ENCODE measurements at places on chromosomes 1 and 21. TPM values are rescaled to one million over a fixed set of nuclear protein-coding genes. Genes with fewer than 3 reads are reported as not detected.

GRCh38 chr21:35923971-35924370 is 136.4 kb downstream of the SETD4 start:
- no peak overlapping the region for H3K4me3 ChIP-seq
- no peaks in the 10 kb centered on the region for H3K27me3 ChIP-seq
- H3K27ac ChIP-seq: no peak overlapping the region
- peaks cover 10% of the 10 kb centered on the region for H3K4me1 ChIP-seq
- no peak for DNase-seq

DNA sequence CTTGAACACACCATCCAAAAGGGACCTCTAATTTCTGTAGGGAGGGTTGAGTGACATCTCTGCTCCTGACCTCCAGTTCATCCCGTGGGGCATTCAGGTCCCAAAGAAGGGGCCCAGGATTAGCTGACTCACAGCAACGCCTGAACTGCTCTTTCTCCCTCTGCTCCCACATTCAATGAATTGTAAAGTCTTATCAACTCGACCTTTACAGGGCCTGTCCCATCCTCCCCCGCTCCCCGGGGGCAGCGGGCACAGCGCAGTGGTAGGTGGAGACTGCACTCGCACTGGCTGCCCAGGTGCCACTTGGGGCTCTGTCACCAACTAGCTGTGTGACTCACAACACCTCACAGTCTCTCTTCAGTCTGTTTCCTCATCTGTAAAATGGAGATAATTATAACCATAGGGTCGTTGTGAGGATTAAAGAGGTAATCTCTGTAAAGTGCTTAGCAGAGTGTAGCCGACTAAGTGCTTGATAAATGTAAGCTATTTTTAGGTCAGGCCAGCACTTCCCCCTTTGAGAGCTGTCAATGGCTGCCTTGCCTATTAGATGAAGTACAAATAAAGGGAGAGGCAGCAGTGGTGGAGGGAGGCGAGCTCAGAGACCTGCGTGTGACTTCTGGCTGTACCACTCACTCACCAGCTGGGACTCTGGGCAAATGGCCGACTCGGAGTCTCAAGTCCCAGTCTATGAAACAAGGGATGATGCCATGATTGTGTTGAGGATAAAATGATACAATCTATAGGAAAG is 637 bp upstream of the MYBPHL start:
- no peak overlapping the region for H3K27ac ChIP-seq
- H3K36me3 ChIP-seq: peaks cover 13% of the 10 kb centered on the region
- no peak overlapping the region for H3K4me3 ChIP-seq
- peaks cover 7% of the 10 kb centered on the region for H3K4me1 ChIP-seq
- H3K27me3 ChIP-seq: no peaks in the 10 kb centered on the region

DNA sequence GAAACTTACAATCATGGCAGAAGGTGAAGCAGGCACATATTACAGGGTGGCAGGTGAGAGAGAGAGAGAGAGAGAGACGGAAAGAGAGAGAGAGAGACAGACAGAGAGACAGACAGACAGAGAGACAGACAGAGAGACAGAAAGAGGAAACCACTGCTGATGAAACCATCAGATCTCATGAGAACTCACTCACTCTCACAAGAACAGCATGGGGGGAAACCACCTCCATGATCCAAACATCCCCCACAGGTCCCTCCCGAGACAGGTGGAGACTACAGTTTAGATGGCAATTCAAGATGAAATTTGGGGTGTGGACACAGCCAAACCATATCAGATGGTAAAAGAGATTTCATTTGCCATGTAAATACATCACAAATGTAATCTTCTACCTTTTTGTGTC is 708.1 kb downstream of the MRPL39 start:
- no peaks in the 10 kb centered on the region for H3K36me3 ChIP-seq
- no peaks in the 10 kb centered on the region for H3K4me1 ChIP-seq
- no peak for DNase-seq
- H3K4me3 ChIP-seq: no peak overlapping the region
- H3K27me3 ChIP-seq: no peaks in the 10 kb centered on the region

GRCh38 chr1:223142795-223143536 is at the start of gene TLR5:
TSS of gene TLR5 (minus strand) at chr1:223143248. CDS start at chr1:223113031, 30,217 bp downstream.
- H3K36me3 ChIP-seq: peaks cover 3% of the 10 kb centered on the region
- peaks cover 5% of the 10 kb centered on the region for H3K4me1 ChIP-seq
- peak; percentile 87 for DNase-seq
- H3K27me3 ChIP-seq: peaks cover 36% of the 10 kb centered on the region
- H3K4me3 ChIP-seq: peak within 1 kb of the TSS; percentile 68
- H3K27ac ChIP-seq: no peak within 1 kb of the TSS

DNA sequence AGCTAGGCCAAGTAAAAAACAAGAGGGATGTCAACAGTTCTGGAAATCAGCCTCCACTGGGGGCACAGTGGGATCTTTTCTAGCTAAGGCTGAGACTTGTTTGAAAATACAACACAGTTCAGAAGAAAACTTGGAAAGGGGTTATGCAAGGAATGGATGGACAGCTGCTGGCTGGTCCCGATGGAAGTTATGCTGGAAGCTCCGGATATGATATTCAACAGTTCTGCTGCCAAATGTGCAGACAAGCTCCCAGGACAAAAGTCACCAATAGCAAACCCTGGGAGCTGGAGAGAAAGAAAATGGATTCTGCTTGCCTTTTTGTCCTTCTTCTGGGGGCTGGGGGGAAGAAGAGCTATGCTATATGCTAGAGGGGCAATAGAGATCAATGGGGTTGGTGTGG is 14.3 kb downstream of the LMX1A start:
- no peak overlapping the region for H3K4me3 ChIP-seq
- H3K27ac ChIP-seq: no peak overlapping the region
- DNase-seq: no peak
- H3K27me3 ChIP-seq: peaks cover 18% of the 10 kb centered on the region

NDC1 gene
- total RNA-seq: 10.7 TPM

GBP6 gene
- total RNA-seq: not detected

Measured in osteocyte (in vitro differentiated cells).